EL (cell line): ENCODE measurements at places on chromosomes 6 and 20.

GRCh38 chr6:26056583-26057350 is 30.5 kb upstream of the HFE start:
- DNase-seq = peak; percentile 41

DNA sequence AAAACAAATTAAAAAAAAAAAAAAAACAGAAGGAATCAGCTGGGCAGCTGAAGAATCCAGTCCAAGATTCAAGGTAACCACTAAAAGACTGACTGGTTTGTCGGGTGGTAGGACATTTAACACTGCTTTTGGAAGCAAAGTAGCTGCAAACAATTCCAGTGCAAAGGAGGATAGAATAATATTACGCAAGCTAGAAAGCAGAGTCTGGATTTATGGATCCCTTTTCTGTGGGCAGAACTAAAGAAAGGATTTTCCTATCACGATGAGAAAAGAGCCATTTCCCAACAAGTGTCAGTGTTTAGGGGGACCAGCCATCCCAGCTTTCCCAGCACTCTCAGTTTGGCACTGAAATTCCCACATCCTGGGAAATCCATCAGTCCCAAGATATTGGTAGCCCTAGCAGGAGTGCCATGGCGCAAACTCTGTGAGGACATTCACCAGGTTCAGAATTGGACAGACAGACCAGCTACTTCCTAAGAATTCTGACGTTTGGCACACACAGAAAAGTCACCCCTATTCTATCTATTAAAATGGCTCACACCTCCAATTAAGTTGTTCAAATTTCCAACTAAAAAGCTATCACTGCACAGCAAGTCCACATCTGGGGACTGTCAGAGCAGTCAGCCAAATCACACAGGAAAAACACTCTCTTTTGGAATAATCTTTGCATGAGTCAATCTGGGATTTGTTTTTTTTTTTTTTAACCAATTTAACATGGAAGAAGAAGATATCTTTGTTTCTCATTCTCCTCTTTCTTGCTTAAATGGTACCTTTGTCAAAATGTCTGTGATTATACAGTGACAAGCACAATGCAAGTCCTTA is 356.8 kb upstream of the ARID1B start:
- peak; percentile 42 for DNase-seq

- peak; percentile 22 for DNase-seq
These were observed 234.4 kb upstream of the MCHR2 start for GRCh38 chr6:100228437-100228833.

GRCh38 chr6:156828280-156828703 is 51.1 kb downstream of the ARID1B start:
- peak; percentile 90 for DNase-seq

GRCh38 chr20:53974785-53975555 is 95.4 kb downstream of the BCAS1 start:
- DNase-seq = no peak

GRCh38 chr6:25944688-25945574 is 14.4 kb upstream of the SLC17A2 start:
- DNase-seq = no peak

- DNase-seq = no peak
These were observed 67.8 kb upstream of the RALGAPA2 start for GRCh38 chr20:20780127-20780824.

DNA sequence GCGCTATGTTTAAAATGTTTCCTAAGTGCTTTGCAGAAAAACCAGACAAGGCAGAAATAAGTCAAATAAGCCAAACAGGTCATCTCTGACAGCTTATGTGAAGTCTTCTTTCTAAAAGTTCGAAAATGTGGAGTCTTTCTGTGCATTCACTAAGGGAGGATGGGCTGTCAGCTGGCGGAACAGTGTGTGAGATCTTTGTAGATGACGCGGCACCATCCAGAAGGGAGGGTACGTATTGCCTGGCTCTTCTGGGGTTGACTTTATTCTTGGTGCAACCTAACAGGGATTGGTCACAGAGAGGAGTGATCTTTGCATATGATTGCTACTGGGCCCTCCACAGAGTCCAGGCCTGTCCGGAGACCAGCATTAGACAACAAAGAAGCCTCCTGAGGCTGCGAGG is 114.5 kb upstream of the EDN1 start:
- DNase-seq = no peak

DNA sequence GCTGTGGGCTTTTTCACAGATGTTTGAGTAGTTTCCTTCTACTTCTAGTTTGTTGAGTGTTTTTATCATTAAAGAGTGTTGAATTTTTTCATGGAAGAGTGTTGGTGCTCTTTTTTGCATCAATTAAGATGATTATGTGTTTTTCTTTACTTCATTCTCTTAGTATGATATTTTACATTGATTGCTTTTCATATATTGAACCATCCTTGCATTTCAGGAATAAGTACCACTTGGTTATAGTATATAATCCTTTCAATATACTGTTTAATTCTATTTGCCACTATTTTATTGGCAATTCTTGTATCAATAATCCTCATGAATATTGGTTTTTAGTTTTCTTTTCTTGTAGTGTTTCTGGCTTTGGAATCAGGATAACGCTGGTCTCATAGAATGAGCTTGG is 113.7 kb upstream of the PRDM1 start:
- DNase-seq = no peak

- no peak for DNase-seq
These were observed 236.8 kb upstream of the MAN1A1 start for GRCh38 chr6:119586250-119586882.

DNA sequence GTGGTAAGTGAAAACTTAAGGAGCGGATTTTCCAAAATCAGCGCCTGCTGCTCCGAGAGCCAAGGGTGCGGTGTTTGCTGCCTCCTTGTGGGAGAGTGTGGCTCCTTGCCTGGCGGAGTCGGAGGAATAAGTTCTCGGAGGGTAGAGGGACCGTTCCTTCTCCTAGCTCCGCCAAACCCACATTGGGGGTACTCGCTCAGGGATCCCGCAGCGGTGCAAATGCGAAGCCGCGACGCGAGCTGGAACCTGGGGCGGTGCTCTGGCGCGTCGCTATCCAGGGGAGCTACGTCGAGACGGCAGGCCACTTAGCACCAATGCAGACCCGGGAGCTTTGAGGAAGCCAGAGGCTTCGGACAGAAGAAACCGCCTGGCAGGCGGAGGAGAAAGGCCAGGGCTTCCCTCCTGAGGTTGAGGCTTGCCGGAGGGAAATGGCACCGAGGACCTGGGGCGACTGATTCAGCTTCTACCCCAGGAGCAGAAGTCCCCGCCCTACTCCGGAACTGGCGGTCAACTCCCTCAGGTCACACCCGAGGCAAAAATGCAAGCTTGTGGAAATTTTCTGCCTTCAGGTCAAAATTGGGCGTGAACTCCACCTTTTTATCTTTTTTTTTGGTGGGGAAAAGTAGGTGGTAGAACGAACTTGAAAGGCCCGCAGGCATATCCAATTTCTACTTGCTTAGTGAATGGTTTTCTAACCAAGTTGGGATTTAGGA is 5.7 kb upstream of the DDX43 start:
- DNase-seq = peak; percentile 79

GRCh38 chr20:38076548-38076947 is 43.0 kb downstream of the RPRD1B start:
- DNase-seq = no peak

DNA sequence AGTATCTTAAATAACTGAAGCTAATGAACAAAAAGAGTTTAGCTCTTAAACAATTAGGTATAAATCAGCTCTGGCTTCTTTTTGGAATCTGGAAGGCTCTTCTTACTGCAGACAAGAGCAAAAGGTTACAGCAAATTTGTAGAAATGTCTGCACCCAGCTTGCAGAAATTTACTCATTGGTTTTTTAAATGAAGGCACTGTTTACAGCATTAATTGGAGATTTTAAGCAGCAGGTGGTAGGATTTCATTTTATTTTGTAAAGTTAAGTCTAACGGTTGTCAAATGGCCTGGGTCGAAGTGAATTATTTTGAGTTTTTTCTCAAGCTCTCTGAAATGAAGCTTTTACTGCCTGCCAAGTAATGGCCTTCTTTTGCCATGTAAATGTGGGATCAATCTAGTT is 102.1 kb downstream of the NRSN1 start:
- no peak for DNase-seq

DNA sequence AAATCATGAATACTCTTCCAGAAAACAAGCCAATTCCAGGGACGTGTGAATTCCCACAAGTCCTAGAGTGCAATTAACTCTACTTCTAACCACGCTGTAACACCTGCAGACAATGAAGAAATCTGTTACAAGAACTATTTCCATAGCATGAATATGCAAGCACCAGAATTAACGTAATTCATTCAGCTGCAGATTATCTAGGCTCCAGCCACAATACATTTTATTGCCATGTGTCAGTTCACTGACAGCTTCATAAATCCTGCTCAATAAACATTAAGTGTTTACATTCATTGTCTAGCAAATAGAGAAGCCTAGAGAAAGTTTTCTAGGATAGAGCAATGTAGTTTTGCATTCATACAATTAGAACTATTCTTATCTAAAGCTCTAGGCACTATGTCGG is 1348.5 kb downstream of the GRIK2 start:
- no peak for DNase-seq

- no peak for DNase-seq
These were observed 2.4 kb downstream of the OSER1 start for GRCh38 chr20:44208165-44208564.

DNA sequence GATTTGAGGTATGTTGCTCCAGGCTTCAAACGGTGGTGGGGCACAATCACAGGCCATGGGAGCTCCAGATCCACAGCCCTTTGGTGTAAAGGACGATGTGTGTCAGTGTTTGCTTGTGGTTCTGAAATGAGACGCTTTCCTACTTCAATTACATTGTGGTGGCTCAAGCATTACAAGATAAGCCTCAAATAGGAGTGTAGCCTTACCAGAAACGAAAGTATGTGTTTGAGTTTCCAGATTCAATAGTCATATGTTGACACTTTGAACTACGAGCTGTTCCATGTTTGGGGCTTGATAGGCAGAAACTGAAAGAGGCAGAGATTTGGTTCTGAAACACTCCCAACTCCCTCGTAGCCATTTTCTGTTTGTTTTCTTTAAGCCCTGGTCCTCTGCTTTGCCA is 187.1 kb downstream of the MYLK4 start:
- no peak for DNase-seq

- DNase-seq = no peak
These were observed 80.1 kb upstream of the C6orf118 start for GRCh38 chr6:165389534-165389933.
